GOT3 (cell line): ENCODE measurements at places on chromosomes 1 and 21.

GRCh38 chr1:31752952-31753475 lies 11.1 kb downstream of the ADGRB2 start:
- no peak for DNase-seq

DNA sequence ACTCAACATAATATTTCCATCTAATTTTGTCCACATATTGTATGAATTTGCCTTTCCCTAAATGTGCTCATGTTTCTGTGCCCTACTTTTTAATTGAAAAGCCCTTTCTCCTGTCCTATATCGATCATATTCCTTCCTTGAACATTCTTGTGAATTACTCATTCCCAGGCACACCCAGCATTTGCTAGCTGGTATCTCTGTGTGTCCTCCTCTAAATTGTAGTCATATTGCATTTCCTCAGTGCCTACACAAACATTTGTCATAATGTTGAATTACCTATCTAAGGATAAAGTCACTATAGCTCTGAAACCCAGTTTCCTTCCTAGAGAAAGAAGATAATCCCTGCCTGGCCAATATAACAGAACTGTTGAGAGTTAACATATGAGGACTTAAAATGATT lies 39.6 kb upstream of the TBX15 start:
- DNase-seq: no peak

DNA sequence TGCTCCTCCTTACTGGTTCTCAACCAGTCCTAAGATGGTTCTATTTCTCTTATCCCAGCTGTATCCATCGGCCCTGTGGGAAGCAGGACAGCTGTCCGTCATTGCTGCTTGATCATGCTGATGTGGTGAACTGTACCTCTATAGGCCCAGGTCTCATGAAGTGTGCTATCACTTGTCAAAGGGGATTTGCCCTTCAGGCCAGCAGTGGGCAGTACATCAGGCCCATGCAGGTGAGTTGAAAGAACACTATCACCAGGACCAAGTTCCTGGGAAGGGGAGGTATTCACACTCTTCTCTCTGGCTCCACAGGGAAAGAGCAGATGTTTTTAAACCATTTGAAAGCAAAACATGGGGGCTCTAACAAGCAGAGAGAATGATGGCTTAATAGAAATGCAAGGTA lies 302.6 kb downstream of the PAPPA2 start:
- no peak for DNase-seq

DNA sequence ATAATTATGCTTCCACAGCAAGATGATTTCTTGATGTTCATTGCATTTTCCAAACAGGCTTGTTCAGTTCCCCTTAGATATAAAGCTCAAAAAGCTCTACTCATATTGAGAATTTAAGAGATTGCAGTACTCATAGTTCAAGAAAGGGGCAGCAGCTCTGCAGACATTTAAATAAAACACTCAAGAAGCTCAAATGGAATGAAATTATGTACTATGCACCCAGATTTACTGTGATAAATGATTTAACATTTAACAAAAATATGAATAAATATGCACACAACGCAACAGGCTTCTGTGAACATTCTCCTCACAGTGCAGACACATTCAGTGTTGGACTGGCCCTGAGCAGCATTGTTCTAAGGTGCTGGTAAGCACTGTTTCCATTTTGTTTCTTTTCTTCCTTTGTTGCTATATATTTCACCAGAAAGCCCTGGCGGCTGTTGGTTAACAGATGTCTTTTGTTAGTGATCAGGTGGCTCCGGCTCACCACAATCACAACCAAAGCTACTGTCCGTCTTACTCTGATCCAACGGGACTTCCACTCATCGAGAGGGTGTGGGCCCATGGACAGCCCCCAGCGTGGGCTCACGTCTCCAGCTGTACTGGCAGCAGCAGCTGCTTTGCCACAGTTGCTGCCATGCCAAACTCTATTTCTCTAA lies 1440.3 kb downstream of the NCAM2 start:
- no peak for DNase-seq

DNA sequence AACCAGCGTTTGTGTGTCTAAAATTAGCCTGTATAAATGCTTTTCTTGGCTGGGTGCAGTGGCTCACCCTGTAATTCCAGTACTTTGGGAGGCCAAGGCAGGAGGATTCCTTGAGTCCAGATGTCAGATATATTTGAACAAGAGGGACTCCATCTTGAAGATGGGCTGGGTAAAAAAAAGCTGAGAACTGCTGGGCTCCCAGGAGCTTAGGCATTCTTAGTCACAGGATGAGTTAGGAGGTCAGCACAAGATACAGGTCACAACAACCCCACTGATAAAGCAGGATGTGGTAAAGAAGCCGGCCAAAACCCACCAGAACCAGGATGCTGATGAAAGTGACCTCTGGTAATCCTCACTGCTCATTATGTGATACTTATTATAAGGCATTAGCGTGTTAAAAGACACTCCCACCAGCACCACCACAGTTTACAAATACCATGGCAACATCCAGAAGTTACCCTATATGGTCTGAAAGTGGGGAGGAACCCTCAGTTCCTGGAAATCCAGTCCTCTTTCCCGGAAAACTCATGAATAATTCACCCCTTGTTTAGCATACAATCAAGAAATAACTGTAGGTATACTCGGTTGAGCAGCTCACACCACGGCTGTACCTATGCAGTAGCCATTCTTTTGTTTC lies 36.2 kb upstream of the ZNF496 start:
- DNase-seq: no peak

DNA sequence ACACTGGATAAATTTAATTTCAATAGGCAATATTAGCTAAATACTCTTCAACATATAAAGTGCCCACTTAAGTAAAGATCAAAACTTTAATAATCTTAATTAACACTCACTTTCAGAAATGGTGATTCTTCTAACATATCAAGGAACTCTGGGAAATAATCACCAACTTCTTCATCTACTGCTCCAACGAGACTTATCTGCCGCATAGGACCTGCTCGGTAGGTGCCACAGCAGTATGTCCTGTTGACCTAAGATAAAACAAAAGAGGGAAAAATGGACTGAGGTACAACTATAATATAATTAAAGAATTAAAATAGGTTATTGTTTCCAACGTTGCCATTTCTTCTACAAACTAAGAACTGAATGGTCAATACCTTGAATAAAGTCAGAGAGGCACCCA lies 18.3 kb upstream of the PHTF1 start:
- no peak for DNase-seq

- no peak for DNase-seq
These were observed 167.1 kb downstream of the LYPLAL1 start for GRCh38 chr1:219340796-219341195.

GRCh38 chr1:247701338-247701737 lies 15.1 kb downstream of the OR6F1 start:
- no peak for DNase-seq

- DNase-seq: no peak
These were observed 592.3 kb upstream of the ADGRL2 start for GRCh38 chr1:81208441-81208840.

DNA sequence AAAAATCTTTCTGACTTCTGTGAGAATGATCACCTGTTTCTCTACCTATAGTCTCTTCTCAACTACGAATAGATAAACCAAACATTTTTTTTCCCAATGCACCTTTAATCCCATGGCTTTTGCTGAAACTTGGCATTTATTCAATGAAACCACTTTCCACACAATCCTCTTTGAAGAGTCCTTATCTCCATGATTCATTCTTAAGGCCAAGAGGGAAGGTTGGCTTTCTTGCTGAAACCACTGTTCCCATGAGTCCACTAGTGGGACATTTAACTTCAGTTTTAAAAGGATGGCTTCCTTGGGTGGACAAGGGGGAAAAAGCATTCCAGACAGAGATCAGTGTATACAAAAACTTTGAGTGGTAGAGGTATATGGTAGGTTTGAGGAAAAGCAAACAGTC lies 73.6 kb downstream of the CRB1 start:
- DNase-seq: no peak

GRCh38 chr1:69661686-69662085 lies 94.0 kb downstream of the LRRC7 start:
- DNase-seq: no peak
